ENCODE measurements at places on chromosomes 5 and 9.
A peak's percentile ranks its signal among the peaks of the same experiment; 100 is the strongest.

DNA sequence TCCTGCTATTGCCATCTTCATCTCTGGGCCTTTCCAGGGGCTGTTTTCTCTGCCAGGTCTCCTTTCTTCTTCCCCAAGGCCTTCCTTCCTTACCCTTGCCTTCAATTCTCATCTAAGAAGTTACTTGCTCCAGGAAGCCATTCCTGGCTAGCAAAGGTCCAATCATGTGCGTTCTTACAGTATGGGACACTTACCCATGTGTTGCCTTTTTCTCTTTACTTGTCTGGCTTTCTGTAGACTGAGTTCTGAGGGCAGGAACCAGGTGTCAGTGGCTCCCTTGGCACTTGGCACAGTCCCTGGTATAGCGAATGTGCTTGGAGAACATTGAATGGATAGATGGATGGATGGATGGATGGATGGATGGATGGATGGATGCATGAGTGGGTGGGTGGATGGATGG is 10.2 kb downstream of the FOXI1 start:
- ATAC-seq: no peak

GRCh38 chr5:128534726-128535125 is 3.3 kb downstream of the FBN2 start:
- peak; percentile 54 for ATAC-seq

- ATAC-seq: no peak
Observed at GRCh38 chr5:137960819-137961218, 71.6 kb downstream of the PKD2L2 start.

DNA sequence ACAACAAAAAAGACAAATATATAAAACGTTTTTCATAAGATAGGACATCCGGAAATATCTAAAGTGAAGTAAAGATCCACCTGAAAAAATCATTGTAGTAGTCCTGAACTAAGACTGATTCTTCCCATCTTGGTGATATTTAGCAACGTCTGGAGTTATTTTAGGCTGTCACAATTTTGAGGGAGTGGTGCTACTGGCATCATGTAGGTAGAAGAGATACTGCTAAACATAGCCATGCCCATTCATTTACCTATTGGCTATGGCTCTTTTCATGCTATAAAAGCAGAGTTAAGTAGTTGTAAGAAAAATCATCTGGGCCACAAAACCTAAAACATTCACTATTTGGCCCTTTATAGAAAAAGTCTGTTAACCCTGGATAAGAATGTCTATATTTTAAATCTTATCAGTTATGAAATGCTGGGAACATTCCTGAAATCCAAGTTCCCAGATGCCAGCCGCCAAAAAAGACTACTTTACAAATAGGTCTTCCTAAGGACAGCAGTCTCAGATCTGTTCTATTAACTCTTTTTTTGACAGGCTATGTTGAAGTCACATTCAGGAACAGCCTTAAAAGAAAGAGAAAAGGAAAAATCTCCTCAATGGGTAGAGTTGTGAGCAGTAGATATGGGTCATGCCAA is 27.0 kb downstream of the RAPGEF6 start:
- no peak for ATAC-seq

- no peak for ATAC-seq
Observed at GRCh38 chr5:159543326-159543725, 213.0 kb upstream of the IL12B start.

GRCh38 chr5:87267574-87268125 is at the start of gene RASA1:
TSS of gene RASA1 (plus strand) at chr5:87267883. CDS start at chr5:87268452, 569 bp downstream.
- ATAC-seq: peak; percentile 95

DNA sequence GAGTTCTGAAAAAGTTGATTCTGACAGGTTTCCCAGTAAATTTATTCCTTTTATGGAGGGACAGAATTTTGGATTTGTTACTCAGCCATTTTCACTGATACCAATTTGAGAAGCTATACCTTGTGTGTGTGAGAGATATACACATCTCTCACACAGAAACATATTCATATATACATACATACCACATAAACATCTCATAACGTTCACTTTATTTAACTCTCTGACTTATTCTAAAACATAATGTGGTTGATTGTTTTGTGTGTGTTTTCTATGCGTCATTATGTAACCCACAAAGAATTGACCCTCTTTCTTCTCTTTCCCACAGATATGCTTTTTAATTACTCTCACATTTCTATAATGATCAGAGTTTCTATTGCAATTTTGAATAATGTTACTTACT is 570.8 kb upstream of the TLE4 start:
- ATAC-seq: no peak

- peak; percentile 84 for ATAC-seq
Observed at GRCh38 chr9:127980706-127981558, at the start of gene EEIG1. TSS of gene EEIG1 (minus strand) at chr9:127980989. CDS start at chr9:127980137, 852 bp downstream.

DNA sequence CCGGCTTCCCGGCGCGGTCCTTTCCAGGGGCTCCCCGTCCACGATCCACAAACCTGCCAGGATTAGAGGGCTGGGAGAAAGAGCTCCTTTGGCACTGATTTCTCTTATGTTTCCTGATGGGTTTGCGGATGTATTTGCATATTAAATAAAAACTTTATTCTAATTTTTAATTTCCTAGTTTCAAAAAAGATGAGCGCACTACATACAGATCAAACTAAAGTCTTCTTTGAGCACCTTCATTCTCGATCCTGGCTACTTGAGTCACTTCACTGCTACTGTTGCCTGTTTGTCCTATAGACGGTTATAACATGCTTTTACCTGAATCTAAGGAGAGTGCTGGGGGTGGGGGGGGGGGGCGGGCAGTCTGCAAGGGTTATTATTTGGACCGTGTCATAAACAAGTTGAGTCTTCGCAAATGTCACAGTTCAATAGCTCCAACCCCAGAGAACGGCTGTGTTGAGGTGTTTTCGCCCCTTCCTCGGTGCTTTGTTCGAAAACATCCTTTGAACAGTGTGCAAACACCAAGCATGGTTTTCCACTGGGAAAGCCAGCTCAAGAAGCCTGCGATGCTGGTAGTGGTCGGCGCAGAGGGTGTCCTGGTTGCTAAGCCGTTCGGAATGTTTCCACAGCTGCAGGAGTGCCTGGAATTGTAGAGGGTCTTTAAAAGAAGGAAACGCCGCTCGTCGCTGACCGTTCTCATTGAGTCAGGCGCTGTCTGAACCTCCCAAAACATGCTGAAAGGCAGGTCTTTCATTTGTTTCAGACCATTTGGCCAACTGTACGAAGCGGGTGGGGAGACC is 1.1 kb upstream of the STK10 start:
- no peak for ATAC-seq

DNA sequence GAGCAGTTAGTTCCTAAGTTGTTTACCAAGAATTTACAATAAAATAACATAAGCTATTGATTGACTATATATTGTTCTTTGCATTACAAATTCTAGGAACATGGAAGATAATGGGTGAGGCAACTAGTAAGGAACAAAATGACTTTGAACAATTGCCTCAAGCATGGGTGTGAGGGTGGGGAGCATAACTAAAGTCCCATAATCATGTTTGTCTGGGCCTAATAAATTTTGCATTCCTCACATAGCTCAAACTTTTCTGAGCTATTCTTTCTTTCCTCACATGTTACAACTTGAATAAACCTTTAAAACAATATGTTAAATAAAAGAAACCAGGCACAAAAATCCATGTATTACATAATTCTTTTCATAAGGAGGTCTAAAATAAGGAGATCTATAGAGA is 1066.1 kb downstream of the NR2F1-AS1 start:
- ATAC-seq: no peak

- ATAC-seq: no peak
Observed at GRCh38 chr9:99430301-99430700, 208.2 kb downstream of the SEC61B start.

DNA sequence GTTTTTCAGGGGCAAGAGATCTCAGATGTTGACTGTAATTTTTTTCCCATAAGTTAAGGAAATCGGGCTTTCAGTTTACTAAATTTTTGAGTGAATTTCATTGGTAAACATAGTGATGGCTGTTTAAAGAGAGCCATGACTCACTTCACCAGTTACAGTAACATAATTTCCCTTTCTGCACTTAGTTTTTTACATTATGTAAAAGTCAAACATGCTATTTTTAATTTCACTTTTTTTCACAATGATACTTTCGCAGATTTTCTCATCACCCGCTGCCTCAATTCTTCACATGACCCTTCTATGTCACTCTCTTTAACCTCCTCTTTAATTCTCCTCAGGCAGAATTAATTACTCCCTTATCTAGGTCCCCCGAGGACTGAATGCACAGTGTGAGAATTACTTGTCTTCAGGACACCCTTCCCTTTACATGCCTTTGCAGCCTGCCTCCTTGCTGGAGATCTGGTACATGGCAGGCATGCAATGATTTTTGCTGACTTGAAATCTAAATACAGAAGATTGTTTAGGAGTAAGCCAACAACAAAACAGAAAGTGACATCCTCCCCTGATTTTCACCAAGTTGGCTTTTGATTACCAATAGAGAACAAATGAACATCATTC is 217.5 kb upstream of the S1PR3 start:
- ATAC-seq: no peak

GRCh38 chr9:130905125-130905901 is 8.7 kb upstream of the QRFP start:
- ATAC-seq: no peak

GRCh38 chr9:75889977-75890471 is 449 bp upstream of the PCSK5 start:
- peak; percentile 18 for ATAC-seq

DNA sequence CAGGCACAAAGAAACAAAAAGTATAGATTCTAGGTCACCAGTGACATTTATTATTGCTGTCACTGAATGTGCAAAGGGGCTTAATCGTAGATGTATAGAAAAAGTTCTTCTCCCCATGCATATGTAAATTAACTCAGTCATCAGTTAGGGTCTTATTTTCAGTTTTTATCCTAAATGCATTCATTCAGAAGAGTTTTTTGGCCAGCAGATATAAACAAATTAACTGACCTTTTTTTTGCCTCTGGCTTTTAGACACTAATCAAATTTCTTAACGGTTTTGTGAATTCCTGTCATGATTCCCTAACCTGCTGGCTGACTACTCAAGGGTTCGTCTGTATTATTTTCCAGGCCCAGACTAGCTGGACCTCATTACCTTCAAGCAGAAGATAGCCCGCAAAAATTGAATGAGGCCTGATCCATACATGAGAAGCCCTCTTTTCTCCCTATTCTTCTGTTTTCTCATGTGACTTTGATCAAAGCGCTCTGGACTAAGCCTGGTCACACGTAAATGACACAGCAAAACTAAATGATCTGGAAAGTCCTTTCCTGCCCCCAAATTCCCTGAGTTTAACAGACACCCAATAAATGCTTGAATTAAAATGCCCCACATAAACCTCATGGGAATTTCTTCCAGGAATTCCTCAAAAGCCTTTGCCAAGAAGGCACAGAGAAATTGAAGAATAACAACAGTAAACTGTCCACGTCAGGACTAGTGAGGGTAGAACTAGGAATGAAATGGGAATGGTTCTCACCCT is 83.7 kb downstream of the MYO10 start:
- no peak for ATAC-seq

DNA sequence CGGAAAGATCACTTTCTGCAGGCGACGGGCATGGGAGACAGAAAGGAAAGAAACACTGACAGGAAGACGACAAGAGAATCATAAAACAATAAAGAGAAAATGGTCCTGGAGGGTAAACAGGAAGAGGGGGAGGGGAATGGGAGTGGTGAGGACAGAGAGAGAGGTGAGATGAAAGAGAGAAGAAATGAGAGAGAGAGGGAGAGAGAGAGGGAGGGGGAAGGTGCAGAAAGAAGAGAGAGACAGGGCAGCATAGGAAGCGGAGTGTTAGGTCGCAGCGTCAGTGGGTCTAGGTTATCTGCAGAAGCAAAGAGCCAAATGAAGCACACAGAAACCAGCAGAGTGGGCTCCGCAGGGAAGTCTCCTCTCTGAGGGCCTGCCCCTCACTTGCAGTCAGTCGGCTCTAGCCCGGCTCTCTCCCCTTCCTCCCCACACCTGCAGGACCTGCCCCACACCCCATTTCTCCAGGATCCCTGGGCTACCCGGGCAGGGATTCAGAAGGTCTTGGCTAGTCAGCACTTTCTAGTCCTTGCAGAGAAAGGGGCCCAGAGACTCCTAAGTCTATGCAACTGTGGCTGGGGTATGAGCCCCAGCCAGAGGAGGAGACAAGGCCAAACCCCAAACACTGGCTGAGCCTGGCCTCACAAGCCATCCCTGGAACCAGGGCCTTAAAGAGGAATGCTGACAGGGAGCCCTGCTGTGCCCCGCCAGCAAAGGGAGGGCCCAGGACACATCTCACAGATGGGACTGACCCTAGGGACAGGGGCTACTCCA is 29.7 kb upstream of the MEIKIN start:
- no peak for ATAC-seq

- ATAC-seq: no peak
Observed at GRCh38 chr9:69063839-69064238, 28.3 kb downstream of the FXN start.

- no peak for ATAC-seq
Observed at GRCh38 chr5:136036293-136036911, 7.6 kb downstream of the TGFBI start.

All from esophagus mucosa (tissue), 1 donor.